Retina (tissue), 1 donor: ENCODE measurements at places on chromosomes 7 and 10.

DNA sequence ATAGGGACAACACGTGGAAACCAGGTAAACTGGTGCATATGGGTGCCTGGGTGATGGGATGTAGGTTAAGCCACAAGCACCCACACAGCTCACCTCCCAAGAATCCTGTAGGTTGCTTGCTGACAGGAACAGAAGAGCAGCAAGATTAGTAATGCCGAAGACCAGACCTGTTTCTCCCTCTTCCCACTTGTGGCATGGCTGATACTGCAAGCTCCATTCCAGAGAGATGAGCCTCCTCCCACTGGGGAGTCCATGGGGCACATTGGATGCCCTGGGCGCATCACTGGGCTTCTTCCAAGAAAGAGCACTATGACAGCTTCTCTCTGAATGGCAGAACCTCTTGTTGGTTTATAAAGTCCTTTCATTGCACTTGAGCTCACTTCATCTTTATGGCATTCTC lies 44.4 kb upstream of the LOXL4 start:
- no peak for DNase-seq

- DNase-seq, result peak; percentile 55
Observed at GRCh38 chr10:100670828-100671479, 74.4 kb upstream of the PAX2 start.

- DNase-seq, result no peak
Observed at GRCh38 chr10:119620241-119621077, 23.7 kb upstream of the TIAL1 start.

DNA sequence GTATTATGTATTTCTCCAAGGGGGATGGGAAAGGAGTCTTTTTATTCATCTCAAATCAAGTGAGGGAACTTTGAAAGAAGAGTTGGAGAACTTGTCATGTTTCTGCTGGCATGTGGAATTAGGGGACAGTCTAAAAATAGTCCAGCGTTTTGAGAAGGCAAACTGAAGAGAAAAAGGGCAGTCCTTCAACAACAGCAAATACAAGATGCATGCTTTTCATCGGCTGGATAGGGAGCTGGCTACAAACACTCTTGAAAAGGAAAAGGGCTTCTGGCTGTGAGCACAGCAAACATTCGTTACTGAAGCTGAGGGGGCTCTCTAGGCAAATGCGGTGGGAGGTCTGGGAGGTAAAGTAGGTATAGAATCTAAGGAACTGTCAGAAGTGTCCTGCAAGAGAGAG lies 91.9 kb downstream of the AHR start:
- DNase-seq, result no peak

DNA sequence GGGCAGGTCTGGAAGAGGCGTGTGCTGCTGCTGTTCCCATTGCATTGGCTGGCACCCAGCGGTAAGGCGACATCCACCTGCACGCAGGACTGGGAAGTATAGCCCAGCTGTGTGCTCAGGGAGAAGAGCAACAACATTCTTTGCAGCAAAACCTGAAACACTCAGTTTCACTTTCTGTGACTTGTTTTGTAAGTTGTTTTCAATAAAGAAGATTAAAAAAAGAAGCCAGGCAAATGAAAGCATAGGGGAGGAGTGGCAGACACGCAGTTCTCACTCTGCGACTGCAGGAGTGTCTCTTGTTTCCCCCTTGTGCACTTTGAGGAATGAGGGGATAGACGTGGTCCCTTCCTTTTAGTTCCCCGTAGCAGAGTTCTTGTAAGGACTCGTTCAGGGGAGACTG lies 5.8 kb downstream of the FBH1 start:
- DNase-seq, result no peak

DNA sequence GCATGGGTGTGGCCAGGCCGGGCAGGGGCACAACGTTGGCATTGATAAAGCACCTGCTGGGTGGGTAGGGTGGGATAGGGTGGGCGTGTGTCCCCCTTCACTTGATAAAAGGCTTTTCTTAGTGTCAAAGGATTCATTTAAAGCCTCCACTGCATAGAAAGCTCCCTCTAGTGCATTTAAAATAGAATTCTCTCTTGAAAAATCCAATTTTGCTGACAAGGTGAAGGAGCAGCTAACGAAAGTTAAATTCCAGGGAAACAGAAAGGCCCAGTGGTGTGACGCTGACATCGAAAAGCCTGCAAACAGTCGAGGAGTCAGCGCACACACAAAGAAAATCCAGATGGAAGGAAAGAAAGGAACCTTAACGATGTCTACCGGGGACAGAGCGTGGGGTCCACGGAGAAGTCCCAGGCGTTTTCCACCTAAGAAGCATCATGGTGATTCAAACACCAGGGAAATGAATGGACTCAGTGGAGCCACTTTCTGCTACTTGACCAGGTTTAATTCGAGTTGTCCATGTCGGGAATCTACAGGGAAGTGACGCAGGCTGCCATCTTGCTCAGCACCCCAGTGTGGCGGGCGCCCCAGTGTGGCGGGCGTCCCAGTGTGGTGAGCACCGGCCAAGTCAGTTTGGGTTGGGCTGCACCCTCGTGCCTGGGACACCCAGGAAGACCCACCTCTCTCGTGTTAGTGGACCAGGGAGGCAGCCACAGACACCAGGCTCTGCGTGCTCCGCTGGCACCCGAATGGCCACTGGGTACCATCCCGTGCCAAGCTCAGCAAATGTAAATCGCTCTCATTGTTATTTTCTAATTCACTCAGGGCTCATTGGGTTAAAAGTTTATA lies 217.8 kb downstream of the DNAJB6 start:
- no peak for DNase-seq

- no peak for DNase-seq
Observed at GRCh38 chr7:106652909-106653308, 8.0 kb downstream of the CCDC71L start.

- no peak for DNase-seq
Observed at GRCh38 chr7:157547611-157548010, 210.8 kb downstream of the DNAJB6 start.

DNA sequence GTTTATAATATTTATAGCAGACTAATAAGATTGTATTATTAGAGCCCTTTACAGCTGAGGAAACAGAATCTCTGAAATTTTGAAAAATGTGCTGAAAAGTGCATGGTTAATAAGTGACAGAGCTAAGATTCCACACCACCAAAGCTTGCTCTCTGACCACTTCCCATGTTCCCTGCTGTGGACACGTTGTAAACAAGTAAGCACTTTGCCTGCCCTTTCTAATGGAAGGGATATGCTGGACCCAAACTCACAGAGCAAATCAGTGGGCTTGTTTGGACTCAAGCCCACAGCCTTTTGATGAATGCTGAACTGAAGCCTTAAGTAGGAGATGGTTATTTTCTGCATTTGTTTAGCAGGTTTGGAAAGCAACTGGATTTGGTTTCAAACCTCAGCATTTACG lies 214.0 kb upstream of the TMEM72 start:
- DNase-seq, result no peak

DNA sequence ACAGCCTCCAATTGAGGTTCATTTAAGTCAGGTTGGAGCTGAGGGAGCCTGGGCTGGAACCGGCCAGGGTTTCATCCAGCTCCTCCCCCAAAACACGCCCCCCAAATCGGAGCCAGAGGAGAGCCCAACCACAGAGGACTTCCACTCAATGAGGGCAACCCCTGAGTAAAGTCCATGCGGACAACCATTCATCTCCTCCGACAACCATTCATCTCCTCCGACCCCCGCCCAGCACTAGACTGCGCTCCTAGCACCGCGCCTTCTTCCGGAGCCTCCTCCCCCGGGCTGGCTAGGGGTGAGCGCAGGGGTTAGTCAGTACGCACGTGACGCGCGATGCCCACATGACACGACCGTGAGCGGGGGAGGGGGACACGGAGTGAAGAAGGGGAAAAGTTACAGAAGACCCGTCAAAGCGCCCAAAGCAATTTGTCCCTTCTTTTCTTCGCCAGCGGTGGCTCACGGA lies 1.4 kb downstream of the MAGI2 start:
- DNase-seq, result peak; percentile 92

GRCh38 chr10:14278533-14278932 lies 52.2 kb downstream of the FRMD4A start:
- no peak for DNase-seq

DNA sequence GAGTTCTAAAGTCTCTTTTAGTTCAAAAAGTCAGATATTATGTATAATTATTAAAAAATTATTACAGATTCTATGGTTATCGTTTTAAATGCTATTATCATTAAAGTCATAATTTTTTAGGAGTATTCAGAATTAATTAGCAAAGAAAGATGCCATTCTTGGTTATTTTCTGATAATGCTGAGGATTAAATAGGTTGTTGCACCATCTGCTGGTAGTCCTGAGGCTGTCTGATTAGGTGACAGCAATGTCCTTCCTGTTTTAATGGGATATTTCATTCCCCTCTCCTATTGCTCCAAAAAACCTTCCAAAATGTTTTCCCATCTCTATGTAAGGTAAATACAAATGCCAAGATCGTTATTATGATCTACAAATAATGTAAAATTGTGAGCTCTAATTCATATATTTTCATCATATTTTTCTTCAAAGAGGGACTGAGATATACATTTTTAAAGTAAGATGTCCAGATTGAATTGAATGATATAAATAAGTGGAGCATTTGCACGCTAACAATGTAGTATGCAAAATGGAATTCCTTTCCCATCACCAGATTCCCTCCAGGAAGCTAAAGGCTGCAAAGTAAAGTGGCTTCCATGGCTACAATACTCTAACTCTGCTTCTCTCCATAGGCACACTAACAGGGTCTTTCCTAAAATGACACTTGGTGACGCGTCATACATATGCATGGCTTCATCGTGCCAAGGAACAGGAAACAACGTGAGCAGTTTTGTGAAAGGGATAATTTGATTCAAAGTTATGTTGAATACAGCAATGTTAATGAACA lies 58.8 kb upstream of the AKR1E2 start:
- DNase-seq, result no peak

DNA sequence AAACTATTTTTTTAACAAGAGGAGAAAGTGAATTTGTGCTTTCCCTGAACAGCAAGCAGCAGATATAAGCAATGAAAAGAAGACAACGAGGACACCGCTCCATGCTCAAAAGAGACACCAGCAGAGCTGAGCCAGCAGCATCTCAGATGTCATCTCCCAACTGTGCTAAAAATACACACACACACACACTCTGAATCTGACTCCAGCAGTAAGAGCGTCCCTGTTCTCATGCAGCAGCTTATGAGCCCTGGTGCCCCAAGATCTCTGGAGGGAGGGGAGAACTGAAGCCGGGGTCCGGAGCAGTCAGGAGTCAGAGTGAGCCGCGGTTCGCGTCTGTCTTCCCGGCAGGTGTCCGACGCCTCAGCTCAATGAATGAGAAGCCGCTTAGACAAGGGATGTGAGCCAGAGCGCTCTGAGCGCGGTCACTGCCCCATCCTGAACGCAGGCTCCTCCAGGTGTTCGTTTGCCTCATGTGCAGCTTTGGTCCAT lies 49.2 kb downstream of the SVIL start:
- peak; percentile 49 for DNase-seq

DNA sequence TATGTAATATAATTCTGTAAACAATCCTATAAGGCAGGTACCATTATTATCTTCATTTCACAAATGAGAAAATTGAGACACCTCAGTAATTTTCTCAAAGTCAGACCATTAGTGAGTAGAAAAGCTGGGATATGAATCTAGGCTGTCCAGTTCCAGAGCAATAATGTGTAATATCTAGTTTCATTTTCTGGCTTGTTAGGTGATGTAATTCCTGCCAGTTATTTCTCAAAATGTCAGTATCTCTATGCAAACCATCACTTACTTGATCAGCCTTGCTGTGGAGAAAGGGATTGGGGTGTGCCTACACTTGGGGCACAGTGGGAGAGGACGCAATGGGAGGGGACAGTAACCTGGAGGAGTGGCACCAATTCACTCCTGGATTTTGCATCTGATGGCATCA lies 157.5 kb downstream of the LYZL1 start:
- DNase-seq, result no peak

- no peak for DNase-seq
Observed at GRCh38 chr7:137546009-137546408, 202.5 kb upstream of the PTN start.

DNA sequence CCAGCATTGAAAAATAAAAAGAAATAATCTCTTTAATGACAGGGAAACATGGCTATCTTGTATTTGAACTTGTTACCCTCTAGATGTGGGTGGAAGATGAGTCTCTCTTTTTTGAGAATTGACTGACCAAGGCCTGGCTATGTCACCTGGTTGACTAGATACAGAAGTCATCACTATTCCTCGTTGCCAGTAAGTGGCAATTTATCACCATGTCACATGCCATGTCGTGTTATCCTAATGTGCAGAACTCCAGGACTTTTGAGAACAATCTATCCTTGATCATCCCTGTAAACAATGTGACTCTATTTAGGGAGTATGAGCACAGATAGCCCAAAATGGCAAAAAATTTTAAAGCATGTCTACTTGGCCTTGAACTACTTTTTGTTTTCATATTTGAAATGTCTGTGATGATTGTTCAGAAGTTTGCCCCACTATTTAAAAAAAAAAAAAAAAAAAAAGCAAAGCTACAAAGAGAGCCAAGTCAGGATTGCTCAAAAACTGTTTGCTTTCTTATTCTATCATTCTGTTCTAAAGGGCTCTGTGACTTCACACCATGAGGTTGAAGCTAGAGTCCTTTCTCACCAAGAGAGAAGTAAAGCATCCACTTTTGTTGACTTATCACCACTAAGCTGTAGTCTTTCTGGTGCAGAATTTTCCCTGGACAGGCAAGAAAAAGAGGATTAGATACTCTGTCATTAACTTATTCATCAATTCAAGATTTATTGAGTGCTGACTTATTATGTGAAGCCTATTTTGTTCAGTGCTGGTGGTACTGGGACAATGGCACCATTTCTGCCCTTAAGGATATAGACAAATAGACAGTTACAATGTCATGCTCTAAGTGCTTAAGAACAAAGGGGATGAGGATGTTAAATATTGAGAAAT lies 10.4 kb upstream of the WIPF3 start:
- DNase-seq, result no peak

DNA sequence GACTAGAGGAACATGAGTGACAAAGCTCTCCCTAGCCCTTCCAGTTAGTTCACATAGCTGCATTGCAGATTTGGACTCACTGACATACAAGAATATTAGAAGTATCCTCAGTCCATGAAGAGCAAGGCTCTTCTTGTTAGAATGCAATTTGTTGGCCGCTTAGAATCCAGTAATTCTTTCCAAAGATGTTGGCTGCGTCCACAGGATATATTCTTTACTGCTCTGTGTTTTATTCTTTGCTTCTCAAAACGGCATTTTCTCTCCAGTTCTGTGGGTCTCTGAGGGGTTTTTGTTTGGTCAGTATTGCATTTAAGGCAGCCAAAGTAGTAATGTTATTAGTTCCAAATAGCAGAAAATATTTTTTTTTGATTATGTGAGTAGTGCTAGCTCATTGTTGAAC lies 588.6 kb downstream of the DNAJB9 start:
- DNase-seq, result no peak

DNA sequence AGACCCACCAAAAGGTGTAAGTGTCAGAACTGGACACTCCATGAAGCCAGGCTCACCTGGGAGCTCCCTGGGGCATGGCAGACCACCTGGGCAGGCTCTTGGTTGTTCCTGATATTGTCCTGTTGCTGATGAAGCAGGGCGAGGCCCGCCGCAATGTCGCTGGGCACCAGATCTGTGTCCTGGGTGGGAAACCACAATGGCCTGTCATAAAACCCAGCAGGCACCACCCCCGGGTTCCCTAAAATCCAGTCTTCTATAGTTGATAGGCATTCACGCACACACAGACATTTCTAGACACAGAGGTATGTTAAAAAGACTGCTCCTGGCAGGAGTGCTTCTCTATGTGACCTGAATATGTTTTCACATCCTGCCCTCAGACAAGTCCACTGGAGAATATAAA lies 15.0 kb downstream of the DAGLB start:
- DNase-seq, result no peak

- peak; percentile 60 for DNase-seq
Observed at GRCh38 chr7:1531979-1532455, 1.5 kb downstream of the MAFK start.

GRCh38 chr7:139902436-139903102 lies 73.5 kb downstream of the TBXAS1 start:
- no peak for DNase-seq
